WTC11 (cell line): ENCODE measurements at places on chromosomes 5 and 9.

GRCh38 chr5:96023518-96023917 is 61.9 kb upstream of the ELL2 start:
- DNase-seq = no peak

- no peak for DNase-seq
Observed at GRCh38 chr5:113608113-113608596, 94.7 kb downstream of the YTHDC2 start.

DNA sequence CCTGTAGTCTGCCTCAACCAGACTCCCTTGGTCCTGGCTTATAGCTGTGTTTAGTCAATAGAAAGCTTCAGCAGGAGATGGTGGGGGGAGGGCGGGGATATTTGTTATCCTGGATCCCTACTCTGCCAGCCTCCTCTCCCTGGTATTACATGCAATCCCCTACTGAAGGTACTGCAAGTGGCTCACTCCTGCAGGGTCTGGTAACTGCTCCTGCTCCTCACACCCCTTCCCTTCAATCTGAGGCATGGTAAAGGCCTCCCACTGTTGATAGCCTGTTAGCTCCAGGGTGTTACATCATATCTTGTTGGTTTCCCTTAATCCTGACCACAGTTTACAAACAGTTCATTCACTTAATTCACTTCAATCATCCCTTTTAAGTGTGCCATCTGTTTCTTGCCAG is 137.5 kb downstream of the AP3B1 start:
- no peak for DNase-seq

- DNase-seq = no peak
Observed at GRCh38 chr9:73548201-73548600, 396.5 kb downstream of the ANXA1 start.

GRCh38 chr5:107548477-107548876 is 122.3 kb downstream of the EFNA5 start:
- DNase-seq = no peak

DNA sequence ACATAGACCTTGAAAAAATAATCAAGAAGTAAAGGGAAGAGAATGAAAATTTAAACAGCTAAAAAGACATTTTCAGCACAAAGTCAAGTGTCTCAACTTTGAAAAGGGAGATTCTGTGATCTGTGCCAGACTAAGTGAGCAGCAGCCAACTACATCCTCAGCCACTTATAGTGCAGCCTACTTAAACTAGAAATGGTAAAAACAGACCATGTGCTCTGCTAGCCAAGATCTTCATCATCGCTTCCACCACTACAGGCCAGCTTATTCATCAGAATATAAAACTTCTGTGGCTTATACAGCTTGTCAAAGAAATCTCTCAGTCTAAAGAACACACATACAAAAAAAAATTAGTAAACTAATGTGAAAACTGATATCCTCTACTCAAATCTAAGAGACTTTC is 63.5 kb downstream of the CEMIP2 start:
- no peak for DNase-seq
